Thymus (tissue), 14 donors: ENCODE measurements at places on chromosomes 6 and 20.

- no peak for DNase-seq
Observed at GRCh38 chr6:12637960-12638641, 78.5 kb upstream of the PHACTR1 start.

DNA sequence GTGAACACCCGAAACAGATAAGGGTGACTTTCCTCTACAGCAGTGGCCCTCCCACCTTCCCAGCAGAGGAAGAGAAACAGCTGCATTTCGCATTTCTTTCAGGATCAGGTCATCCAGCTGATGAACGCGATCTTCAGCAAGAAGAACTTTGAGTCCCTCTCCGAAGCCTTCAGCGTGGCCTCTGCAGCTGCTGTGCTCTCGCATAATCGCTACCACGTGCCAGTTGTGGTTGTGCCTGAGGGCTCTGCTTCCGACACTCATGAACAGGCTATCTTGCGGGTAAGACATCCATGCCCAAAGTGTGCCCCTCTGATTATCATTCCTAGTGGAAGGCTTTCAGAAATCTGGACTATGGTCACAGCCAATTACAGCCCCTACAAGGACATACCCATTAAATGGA lies 27.8 kb upstream of the MROH8 start:
- no peak for DNase-seq

DNA sequence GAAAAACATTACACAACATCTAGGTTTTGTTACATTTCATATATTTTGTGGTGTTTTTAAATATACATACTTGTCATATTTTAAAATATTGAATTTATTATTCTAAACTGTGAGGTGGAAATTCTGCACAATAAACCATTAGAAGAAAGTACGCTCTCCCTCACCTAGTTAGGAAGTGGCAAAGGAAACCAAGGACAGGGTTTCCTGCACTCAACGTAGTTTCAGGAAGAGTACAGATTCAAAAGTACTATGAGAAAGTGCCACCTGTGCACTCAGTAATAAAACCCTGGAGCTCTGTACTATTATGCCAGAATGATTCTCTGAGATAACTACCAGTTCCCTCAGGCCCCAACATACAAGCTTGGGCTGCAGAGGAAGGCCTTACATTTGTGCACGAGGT lies 54.6 kb upstream of the MRAP2 start:
- DNase-seq, result no peak

DNA sequence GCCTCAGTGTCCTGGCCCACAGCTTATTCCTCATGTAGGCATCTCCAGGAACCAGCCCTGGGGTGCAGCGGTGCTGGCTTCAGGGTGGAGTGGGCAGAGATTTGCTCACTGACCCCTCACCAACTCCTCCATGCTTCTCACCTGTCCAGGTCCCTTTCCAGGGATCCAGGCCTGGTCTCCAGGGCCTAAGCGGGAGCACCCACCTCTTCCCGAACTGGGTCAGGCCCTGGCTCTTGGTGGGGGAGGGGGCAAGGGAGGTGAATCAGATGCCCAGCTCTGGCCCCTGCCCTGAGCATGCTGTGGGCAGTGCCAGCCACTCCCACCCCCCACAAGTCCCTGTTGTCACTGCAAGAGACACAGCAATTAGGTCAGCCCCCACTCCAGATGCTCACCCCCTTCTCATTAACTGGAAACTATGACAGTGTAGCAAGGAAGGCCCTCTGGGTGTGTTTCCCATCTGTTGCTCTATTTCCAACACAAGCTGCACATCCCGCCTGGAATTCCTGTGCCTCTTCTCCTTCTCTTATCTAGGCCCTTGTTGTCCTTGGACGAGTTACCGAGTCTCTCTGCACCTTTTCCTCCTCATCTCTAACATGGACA lies 37.0 kb downstream of the MDFI start:
- DNase-seq, result no peak

DNA sequence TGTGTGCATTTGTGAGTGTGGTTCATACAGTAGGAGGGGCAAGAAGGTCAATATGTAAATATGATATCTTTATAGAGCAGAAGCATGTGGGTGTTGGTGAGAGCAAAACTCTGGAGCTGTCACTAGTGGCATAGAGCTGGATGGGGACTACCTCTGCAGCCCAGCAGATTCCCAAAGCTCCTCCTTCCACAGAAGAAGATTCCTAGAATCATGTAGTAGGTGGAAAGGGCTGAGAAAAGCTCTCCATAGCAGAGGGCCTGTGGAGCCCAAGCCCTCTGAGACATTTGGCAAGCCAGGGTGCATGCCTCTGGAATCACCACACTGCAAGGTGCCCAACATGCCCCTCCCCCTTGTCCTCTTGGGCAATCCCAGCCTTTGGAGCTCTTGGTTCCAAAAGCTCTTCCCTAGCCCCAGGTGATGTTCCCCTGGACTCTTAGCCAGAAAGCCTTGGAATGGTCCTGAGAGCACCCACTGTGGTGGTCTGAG lies 233.2 kb downstream of the LRFN2 start:
- DNase-seq, result no peak

- DNase-seq, result no peak
Observed at GRCh38 chr20:49675368-49676151, 38.1 kb downstream of the B4GALT5 start.

- peak; percentile 68 for DNase-seq
Observed at GRCh38 chr6:17589406-17590096, 10.6 kb upstream of the FAM8A1 start.

DNA sequence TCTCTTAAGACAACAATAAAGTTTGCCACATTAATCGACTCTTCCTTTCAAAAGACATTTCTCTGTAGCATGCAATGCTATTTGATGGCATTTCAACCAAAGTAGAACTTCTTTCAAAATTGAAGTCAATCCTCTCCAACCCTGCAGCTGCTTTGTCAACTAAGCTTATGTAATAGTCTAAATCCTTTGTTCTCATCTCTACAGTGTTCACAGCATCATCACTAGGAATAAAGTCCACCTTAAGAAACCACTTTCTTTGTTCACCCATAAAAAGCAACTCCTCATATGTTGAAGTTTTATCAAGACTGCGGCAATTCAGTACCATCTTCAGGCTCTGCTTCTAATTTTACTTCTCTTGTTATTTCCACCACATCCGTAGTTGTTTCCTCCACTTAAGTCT lies 11.5 kb upstream of the BLOC1S5 start:
- DNase-seq, result no peak

- no peak for DNase-seq
Observed at GRCh38 chr6:84003131-84003530, 30.4 kb upstream of the MRAP2 start.

GRCh38 chr6:70753870-70754380 lies 86.2 kb downstream of the SMAP1 start:
- no peak for DNase-seq

DNA sequence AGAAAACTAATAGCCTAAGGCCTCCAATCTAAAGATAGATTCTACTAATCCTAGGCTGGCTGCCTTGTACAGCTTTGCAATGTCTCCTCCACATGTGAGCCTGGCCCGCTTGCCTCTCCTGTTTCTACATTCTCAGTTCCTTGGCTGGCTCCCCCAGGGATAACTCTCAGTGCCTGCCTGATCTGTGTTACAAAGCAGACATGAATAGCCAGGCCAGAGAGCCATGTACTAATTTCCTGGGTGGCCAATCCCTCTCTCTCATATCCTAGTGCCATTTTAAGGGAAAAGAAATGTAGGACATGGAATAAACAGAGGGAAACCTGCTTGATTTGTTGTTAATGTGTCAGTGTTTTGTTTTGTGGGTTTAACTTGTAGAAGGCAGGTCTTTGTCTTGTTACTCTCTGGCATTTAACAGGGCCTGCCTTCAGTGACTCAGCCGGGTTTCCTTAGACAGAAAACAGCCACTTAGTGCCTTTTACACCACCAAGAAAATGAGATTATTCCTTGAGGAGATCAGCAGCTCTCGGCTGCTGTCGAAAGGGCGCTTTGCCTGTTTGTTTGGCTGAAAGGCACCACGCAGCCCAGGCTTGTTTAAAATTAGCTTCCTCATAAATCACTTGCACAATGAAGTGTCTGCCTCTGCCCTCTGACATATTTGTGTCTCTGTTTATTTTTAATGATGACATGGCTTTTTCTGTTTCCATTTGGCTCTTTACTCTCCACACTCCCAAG lies 702.7 kb downstream of the MAFB start:
- no peak for DNase-seq

GRCh38 chr6:166715065-166715464 lies 88.0 kb upstream of the RPS6KA2 start:
- no peak for DNase-seq

DNA sequence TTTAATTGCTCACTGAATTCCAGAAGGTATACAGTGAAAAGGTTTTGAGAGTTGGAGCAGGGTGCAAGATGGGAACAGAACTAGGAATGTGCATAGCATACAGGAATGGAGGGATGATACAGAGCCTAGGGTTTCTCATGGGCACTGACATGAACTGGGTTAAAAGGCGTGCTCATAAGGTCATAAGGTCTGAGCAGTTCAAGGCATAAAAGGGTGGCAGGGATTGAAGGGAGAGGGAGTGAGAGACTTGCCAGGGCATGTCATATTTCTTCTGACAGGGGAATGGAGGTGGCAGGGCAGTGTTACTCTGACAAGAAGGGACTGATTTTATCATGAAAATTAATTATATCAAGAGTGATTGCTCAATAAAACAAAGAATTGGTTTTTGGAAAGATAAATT lies 4.7 kb downstream of the MLIP start:
- DNase-seq, result no peak

GRCh38 chr20:13426870-13427269 lies 205.8 kb downstream of the ISM1 start:
- no peak for DNase-seq
